ENCODE measurements at places on chromosomes 12 and 14.
A peak's percentile ranks its signal among the peaks of the same experiment; 100 is the strongest.

DNA sequence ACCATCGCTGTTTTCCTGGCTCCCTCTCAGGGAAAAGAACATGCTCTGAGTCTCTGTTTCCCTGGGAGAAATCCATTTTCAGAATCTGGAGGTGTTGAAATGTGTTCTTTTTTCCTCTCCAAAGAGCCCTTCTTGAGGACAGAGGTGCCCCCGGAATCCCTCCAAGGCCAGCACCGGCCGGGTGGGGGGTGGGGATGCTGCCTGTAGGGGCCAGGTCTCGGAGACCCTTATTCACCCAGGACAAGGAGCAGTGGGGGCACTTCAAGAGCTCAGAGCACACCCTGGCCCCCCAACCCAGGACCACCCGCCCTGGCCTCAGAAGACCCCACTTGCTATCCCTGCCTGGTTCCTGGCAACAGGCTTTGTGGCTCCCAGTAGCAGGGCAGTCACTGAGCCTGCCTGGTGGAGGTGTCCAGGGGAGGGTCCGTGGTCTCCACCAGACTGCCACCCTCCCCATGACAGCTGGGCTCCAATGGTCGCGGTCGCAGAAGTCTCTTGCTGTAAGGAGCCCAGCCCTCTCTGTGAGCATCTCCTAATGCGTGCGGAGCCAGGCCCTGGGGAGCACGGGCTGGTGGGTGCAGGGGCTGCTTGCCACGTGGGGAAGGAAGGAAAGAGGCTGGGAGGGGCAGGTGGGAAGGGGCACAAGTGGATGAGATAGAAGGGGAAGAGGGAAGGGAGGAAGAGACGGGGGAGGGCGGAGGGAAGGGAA lies 13.2 kb upstream of the DIO3 start:
- DNase-seq, result no peak

DNA sequence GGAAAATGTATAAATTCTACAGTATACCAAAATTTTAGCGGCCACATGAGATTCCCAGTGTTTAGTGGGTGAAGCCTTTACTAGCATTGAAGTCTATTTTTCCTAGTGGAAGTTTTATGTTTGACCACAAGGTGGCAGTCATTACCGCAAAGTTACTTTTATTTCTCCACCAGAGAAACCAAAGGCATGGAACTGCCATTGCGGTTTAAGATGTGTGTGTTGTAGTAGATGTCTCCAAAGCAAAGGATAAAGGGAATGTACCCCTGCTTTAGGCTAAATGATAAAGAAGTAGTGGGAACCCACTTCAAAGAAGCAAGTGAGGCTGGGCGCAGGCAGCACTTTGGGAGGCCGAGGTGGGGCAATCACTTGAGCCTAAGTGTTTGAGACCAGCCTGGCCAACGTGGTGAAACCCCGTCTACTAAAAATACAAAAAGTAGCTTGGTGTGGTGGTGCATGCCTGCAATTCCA lies 140.5 kb downstream of the PRKCH start:
- peak; percentile 91 for DNase-seq

DNA sequence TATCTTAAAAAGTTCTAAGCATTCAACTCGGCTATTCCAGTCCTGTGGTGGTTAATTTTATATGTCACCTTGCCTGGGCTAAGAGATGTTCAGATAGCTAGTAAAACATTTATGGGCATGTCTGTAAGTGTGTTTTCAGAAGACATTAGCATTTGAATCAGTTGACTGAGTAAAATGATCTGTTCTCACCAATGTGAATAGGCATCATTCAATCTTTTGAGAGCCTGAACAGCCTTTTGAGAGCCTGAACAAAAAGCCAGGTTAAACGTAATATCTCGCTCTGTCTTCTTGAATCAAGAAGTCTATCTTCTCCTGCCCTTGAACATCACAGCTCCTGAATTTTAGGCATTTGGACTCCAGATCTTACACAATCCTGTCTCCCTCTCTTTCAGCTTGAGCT lies 1266.1 kb downstream of the LRFN5 start:
- DNase-seq, result no peak

DNA sequence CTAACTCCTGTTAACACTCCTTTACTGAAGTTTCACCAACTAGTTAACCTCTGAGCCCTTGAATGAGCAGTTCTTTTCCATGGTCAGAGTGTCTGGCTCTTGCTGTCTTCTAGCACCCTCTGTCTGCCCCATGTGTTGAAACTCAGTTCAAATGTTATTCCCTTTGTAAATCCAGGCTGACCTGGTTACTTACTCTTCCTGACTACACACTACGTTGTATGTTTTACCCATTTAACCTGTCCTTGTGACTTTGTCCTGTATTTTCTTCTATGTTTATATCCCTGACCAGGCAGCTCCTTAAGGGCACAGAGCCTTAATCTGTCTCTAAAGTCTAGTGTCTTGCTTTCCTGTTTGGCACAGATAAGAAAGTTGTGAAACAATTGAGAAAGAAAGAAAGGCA lies 389.0 kb upstream of the RPL10L start:
- DNase-seq, result no peak

DNA sequence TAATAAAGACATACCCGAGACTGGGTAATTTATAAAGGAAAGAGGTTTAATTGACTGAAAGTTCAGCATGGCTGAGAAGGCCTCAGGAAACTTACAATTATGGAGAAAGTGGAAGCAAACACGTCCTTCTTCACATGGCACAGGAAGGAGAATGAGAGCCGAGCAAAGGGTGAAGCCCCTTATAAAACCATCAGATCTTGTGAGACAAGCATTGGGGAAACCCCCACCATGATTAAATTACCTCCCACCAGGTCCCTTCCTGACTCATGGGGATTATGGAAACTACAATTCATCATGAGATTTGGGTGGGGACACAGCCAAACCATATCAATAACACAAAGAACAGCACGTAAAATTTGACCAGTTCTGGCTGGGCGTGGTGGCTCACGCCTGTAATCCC lies 85.6 kb upstream of the ATF7IP start:
- DNase-seq, result no peak

DNA sequence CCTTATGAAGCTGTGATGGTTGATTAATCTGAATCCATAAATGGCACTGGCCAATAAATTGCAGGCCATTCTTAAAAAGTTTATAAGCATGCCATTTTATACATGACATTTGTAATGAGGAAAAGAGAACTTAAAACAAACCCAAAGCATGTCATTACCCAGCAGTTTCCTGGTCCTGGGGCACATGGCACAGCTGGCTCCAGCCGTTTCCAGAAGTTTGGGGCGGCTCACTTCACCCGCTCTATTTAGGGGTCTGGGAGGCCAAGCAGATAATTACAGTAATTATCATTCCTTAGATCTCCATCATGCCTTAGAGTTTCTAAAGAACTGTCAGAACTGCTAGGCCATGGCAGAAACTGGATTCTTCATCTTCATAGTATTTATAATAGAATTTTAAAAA lies 6.4 kb downstream of the ADGRD1 start:
- DNase-seq, result peak; percentile 53

- DNase-seq, result no peak
Measured at GRCh38 chr12:14059548-14059947, 78.1 kb upstream of the GRIN2B start.

DNA sequence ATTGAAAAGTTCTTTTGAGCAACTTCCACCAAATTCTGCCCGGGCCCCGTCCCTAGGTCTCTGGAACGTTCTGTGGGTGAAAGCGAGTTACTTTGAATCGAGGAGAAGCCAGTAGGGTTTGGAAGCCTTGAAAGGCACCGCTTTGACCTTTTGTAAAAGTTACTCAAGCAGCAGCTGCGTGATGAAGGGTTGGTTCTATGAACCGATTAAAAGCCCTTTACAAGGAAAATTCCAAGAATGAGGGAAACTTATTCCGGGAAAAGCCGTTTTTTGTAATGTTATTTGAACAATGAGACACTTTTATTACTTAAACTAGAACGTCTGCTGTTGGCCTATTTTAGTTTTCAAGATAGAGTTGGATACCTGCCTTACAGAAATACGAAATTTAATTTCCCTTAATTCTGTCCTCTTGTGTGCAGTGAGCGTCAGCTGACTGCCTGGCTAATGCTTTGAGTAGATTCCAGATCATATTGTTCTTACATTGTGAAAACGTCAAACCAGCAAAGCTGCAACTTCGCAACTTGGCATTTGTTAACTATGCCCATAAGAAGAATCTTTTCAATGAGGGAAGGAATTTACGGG lies 906 bp downstream of the LARP4 start:
- DNase-seq, result no peak

DNA sequence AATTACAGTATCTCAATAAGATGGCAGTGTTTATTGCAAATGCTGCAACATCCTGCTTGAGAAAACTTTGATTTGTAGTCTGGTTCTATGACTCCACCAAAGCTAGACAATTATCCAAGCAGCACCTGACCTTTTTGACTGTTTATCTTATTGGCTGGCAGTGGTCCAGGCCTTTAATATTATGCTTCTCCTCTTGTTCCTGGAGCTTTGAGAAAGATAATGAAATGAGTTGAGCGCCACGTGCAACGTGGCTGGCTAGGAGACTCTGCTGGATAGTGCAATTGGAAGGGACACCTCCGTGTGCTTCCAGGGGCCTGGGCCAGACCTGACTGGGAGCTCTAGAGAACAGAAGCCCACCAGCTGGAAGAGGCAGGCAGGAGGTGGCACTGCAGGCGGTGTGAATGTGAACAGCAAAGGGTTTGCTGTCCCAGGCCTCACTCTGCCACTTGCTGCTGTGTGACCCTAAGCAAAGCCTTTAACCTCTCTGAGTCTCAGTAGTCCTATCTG lies 349.3 kb downstream of the CACNA1C start:
- DNase-seq, result no peak

All from esophagus muscularis mucosa (tissue), 4 donors.